ENCODE measurements at places on chromosomes 7 and 10.

GRCh38 chr10:45673074-45673648 is 589 bp upstream of the ZFAND4 start:
- no peak for DNase-seq

DNA sequence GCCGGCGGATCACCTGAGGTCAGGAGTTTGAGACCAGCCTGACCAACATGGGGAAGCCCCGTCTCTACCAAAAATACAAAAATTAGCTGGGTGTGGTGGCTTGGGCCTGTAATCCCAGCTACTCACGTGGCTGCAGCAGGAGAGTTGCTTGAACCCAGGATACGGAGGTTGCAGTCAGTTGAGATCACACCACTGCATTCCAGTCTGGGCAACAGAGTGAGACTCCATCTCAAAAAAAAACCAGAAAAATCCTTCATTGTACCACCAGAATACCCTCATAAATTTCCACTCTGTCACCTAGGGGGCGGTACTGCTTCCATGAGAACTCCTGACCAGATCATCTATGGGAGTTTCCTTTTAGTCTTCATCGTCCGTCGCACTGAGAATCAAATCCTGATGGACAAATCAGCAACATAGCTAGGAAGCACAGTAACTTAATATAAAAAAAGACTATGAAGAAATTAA is 225.8 kb upstream of the KLF14 start:
- no peak for DNase-seq

GRCh38 chr7:12687718-12688171 is 312 bp downstream of the ARL4A start:
- no peak for DNase-seq

- no peak for DNase-seq
Measured at GRCh38 chr7:18087687-18088078, 60.0 kb upstream of the PRPS1L1 start.
